ENCODE measurements at places on chromosomes 11 and 22. TPM values are rescaled to one million over a fixed set of nuclear protein-coding genes. Genes with fewer than 3 reads are reported as not detected.

TSGA10IP gene
- 7.3 TPM for total RNA-seq

PRDM11 gene
- total RNA-seq: 1.8 TPM

TBX10 gene
- total RNA-seq: not detected

F2 gene
- total RNA-seq: 0.06 TPM

UQCC3 gene
- total RNA-seq: 11.7 TPM

MN1 gene
- 27.2 TPM for total RNA-seq

FAM227A gene
- 32.7 TPM for total RNA-seq

PANX3 gene
- total RNA-seq: not detected

FOLR1 gene
- total RNA-seq: 9.6 TPM

- DNase-seq: no peak
- no peak overlapping the region for H3K27ac ChIP-seq
- no peaks in the 10 kb centered on the region for H3K36me3 ChIP-seq
- peaks cover 97% of the 10 kb centered on the region for H3K27me3 ChIP-seq
Observed at GRCh38 chr22:38456841-38457699, 2.1 kb upstream of the KCNJ4 start.

GRCh38 chr11:79363861-79364378 is 76.9 kb downstream of the TENM4 start:
- H3K27ac ChIP-seq: no peak overlapping the region
- H3K27me3 ChIP-seq: no peaks in the 10 kb centered on the region
- H3K4me3 ChIP-seq: no peak overlapping the region

DNA sequence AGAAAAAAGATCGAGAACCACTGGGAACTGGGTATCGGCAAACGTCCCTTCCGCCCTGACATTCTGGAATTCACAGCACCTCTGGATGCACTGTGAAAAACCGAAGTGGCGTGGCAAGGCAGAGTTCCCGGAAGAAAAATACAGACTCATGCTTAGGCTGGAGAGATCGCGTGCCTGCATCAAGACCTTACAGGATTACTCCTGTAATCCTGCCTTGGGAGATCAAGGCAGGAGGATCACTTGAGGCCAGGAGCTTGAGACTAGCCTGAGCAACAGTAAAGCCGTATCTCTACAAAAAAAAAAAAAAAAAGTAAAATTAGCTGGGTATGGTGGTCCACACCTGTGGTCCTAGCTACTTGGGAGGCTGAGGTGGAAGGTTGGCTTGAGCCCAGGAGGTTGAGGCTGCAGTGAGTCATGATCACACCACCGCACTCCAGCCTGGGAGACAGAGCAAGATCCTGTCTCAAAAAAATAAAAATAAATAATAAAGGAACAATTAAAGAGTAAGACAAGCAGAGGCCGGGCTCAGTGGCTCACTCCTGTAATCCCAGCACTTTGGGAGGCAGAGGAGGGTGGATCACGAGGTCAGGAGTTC is 19.9 kb upstream of the TEF start:
- H3K36me3 ChIP-seq: no peaks in the 10 kb centered on the region
- no peak for DNase-seq
- no peaks in the 10 kb centered on the region for H3K27me3 ChIP-seq

DNA sequence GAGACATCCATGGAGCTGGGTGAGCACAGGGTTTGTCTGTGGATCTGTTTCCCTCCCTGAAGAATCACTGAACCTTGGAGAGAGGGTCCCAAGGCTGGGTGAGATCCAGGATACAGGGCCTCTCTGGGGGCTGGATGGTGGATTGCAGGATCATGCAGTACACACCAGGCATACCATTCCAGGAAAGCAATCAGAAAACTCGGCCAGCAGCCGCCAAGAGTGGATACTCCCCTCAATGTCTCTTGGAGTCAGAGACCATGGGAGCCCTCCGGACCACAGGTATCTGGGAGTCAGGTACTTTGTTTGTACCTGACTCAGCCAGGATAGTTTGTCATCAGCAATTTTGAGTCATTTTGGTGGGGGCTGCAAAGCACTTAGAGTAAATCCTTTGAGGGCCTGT is 14.6 kb upstream of the SYT13 start:
- H3K36me3 ChIP-seq: no peaks in the 10 kb centered on the region
- H3K4me3 ChIP-seq: no peak overlapping the region
- no peaks in the 10 kb centered on the region for H3K27me3 ChIP-seq
- DNase-seq: no peak
- H3K4me1 ChIP-seq: peaks cover 5% of the 10 kb centered on the region
- no peak overlapping the region for H3K27ac ChIP-seq

DNA sequence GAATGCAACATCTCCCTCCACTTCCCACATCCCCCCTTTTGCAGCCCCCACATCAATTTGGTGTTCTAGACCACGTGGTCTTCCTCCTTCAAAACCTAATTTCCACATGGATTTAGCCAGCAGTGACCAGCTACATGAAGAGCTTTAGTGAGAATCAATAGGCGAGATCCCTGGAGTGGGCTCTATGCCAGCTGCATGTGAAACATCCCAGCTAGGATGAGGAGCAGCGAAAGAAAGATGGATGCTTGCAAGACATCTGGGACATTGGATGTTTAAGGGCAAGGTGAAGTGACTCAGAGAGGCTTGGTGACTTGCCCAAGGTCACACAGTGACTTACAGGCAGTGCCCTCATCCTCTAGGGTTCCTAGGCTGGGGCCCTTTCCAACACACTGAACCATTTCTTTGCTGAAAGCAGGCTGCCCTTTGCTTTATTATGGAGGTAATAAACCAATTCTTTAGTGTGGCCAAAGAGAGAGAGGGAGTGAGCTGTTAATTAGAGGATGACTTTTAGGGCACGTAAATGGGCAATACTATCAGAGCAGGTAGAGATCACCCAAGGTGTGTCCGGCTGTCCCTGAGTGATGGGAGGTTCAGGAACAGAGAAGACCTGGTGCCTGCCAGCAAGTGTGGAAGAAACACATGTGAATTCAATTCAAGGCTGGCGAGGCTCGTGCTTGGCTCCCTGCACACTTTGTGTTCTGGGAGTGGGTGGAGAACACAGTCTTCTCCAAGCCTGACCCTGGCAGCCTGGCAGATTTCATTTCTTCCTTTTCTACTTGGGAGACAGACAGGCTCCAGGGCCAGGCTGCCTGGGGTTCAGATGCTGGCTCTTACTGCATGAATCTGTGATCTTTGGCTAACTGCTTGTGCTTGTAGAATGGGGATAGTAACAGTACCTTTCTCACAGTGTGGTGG is 24.0 kb downstream of the TSPAN18 start:
- peaks cover 31% of the 10 kb centered on the region for H3K4me1 ChIP-seq
- H3K36me3 ChIP-seq: no peaks in the 10 kb centered on the region
- H3K27ac ChIP-seq: no peak overlapping the region
- no peak overlapping the region for H3K4me3 ChIP-seq
- H3K27me3 ChIP-seq: peaks cover 4% of the 10 kb centered on the region

DNA sequence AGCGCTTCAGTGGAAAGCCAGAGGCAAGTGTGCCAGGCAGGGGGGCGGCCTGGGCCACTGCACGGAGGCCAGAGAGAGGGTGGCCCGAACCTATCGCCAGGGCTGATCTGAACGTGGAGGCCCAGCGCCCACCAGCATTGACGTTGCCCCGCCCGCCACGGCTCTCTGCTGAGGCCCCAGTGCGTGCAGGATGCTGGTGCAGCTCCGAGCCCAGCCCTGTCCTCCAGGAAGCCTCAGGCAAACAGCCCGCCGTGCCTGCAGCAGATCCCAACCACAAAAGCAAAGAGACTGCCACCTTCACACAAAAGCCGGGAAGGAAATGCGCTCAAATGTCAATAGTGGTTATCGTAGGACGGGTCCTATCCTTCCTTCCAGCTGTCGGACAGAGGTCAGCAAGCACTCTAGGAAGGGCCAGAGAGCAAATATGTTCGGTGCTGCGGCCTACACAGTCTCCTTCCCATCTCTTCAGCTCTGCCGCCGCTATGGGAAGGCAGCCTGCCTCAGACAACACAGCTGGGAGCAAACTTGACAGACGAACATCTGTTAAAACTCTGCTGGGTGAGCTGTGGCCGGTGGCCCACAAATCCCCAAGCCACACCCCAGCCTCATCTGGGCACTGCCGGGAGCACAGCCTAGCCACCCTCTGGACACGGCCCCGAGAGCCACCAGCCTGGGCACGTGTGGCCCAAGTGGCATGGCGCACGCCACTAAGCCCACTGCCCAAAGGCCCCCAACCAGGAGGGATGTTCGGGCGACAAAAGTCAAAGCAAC is 146.2 kb downstream of the CRYBB2 start:
- H3K36me3 ChIP-seq: no peaks in the 10 kb centered on the region
- no peak overlapping the region for H3K4me3 ChIP-seq
- no peaks in the 10 kb centered on the region for H3K4me1 ChIP-seq
- no peak for DNase-seq

DNA sequence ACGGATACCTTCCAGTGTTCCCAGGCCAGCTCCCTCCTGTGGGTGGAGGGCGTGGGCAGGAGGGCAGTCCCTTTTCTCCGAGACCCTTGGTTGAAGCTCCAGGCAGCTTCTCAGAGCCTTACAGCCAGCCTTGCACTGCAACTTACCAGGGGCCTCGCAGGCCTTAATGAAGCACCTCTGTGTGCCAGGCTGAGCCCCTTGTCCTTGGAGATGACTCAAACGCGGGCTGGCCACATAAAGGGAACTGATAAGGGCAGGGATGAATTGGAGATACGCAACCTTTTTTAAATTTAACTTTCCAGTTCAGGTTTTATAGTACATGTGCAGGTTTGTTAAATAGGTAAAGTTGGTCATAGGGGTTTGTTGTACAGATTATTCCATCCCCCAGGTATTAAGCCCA is 72.7 kb downstream of the WNT7B start:
- H3K36me3 ChIP-seq: no peaks in the 10 kb centered on the region
- no peak for DNase-seq
- no peak overlapping the region for H3K27ac ChIP-seq
- no peak overlapping the region for H3K4me3 ChIP-seq
- peaks cover 18% of the 10 kb centered on the region for H3K27me3 ChIP-seq
- peaks cover 43% of the 10 kb centered on the region for H3K4me1 ChIP-seq

GRCh38 chr11:67052891-67053290 is 3.8 kb upstream of the RHOD start:
- no peak for DNase-seq
- H3K27ac ChIP-seq: no peak overlapping the region
- H3K4me3 ChIP-seq: no peak overlapping the region
- H3K4me1 ChIP-seq: peaks cover 12% of the 10 kb centered on the region

GRCh38 chr11:44527476-44527875 is 38.0 kb upstream of the CD82 start:
- H3K27me3 ChIP-seq: no peaks in the 10 kb centered on the region
- no peak overlapping the region for H3K27ac ChIP-seq
- no peak overlapping the region for H3K4me3 ChIP-seq
- no peak for DNase-seq
- H3K36me3 ChIP-seq: no peaks in the 10 kb centered on the region

DNA sequence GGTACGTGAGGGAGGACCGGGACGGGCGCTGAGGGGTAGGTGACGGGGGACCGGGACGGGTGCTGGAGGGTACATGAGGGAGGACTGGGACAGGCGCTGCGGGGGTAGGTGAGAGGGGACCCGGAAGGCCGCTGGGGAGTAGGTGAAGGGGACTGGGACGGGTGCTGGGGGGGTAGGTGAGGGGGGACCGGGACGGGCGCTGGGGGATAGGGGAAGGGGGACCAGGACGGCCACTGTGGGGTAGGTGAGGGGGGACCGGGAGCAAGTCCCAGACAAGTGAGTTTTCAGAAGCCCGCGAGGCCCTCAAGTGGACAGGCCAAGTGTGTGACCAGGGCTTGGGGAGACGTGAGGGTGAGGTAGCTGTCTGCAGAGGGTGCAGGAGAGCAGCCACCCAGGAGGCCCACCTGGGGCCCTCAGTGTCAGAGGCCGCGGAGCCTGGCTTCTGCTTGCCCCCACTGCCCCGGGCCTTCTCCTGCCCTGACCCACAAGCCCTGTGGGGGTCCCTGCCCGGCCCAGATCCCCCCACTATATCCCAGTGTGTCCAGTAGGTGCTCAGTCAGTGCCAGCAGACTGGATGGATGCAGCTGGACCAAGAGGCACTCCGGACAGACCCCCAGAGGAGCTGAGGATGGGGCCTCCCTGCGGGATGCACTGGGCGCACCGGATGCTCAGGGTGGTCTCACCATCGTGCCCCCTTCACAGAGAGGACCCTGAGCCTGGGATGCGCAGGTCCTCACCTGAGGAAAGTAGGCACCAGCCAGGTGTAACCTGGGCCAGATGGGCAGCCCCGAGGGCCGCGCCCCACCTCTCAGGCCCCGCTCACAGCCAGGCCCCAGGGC is 44.2 kb upstream of the TH start:
- H3K36me3 ChIP-seq: no peaks in the 10 kb centered on the region
- no peak for DNase-seq
- peaks cover 36% of the 10 kb centered on the region for H3K4me1 ChIP-seq
- peaks cover 4% of the 10 kb centered on the region for H3K27me3 ChIP-seq
- H3K27ac ChIP-seq: no peak overlapping the region

DNA sequence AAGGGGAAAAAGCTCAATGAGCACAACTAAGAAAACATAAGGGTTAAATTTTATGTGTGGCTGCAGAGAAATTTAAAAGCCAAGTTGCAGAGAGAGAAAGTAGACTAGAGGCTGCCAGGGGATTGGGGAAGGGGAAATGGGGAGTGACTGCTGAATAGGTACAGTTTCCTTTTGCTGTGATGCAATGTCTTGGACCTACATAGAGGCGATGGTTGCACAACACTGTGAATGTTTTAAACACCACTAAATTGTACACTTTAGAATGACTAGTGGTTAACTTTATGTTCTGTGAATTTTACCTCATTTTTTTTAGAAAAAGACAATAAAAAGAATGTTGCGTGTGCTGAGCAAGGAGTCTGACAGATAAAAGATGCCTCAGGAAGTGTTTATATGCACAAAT is 36.5 kb downstream of the TENM4 start:
- H3K36me3 ChIP-seq: no peaks in the 10 kb centered on the region
- H3K4me1 ChIP-seq: no peaks in the 10 kb centered on the region
- no peak overlapping the region for H3K4me3 ChIP-seq
- no peak overlapping the region for H3K27ac ChIP-seq

DNA sequence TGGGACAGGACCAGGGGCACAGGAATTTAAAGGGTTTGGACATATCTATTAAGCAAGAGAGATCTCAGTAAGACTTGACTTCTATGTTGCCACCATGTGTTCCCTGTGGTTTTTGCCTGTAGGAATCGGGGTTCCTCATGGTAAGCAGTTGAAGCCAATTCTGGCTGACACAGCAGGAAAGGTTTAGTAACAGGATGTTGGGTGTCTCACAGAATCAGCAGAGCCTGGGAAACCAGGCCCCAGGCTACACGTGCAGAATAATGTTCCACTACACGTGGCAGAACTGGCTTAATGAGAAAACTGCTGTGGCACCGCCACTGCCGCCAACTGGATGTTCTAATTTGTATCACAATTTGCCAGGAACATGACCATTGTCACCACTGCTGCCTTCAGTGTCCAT is 264.6 kb upstream of the PLET1 start:
- no peak for DNase-seq
- peaks cover 24% of the 10 kb centered on the region for H3K4me1 ChIP-seq
- H3K27ac ChIP-seq: no peak overlapping the region
- no peak overlapping the region for H3K4me3 ChIP-seq

All from neural progenitor cell (in vitro differentiated cells).